T-helper 2 cell (primary cell): ENCODE measurements at places on chromosomes 2 and 18.

- no peak for DNase-seq
Measured at GRCh38 chr2:63622751-63623150, 34.0 kb downstream of the MDH1 start.

- DNase-seq, result no peak
Measured at GRCh38 chr18:62023536-62023935, 130.7 kb upstream of the RNF152 start.

- DNase-seq, result no peak
Measured at GRCh38 chr2:227115761-227116160, 48.2 kb downstream of the COL4A4 start.

- no peak for DNase-seq
Measured at GRCh38 chr2:152016181-152017120, 82.4 kb downstream of the CACNB4 start.

- DNase-seq, result no peak
Measured at GRCh38 chr2:195304310-195304709, 352.7 kb upstream of the SLC39A10 start.

- DNase-seq, result no peak
Measured at GRCh38 chr2:104755026-104755878, 98.7 kb upstream of the POU3F3 start.

DNA sequence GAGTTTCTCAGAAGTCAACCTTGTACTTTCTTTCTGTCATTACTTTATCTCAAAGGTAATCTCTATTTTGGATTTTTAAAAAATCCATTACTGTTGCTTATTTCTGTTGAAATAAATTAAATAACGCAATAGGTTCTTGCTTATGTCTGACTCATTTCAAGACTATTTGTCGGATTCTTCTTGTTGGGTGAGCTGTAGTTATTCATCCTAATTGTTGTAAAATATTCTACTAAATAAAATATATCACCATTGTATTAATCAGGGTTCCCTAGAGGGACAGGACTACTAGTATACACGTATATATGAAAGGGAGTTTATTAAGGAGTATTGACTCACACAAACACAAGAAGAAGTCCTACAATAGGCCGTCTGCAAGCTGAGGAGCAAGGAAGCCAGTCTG lies 403.9 kb upstream of the CYRIA start:
- DNase-seq, result no peak
